Retina (tissue), 1 donor: ENCODE measurements at places on chromosomes 12 and 14.

- no peak for DNase-seq
These were observed 56.6 kb downstream of the BCL2L14 start for GRCh38 chr12:12127304-12127703.

DNA sequence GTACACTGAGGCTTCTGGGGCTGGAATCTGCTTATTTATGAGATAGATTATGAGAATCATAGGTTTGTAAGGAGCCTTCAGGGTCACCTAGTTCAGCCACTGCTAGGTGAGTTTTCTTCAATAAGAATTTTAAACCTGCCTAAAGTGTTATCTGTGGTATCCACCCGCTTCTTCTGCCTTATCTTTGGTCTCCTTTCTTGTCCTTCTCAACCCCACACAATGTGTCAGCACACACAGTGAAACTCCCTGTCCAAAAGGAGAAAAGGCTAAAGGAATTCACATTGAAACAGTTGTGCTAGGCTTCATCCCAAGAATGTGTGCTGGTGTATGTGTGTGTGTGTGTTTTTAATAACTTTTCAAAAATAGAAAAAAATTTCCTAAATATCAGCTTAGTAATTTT lies 259.3 kb upstream of the BTG1 start:
- no peak for DNase-seq

GRCh38 chr12:79978692-79979091 lies 43.8 kb upstream of the PPP1R12A start:
- no peak for DNase-seq

- no peak for DNase-seq
These were observed 143.4 kb downstream of the RTN1 start for GRCh38 chr14:59727073-59727661.

DNA sequence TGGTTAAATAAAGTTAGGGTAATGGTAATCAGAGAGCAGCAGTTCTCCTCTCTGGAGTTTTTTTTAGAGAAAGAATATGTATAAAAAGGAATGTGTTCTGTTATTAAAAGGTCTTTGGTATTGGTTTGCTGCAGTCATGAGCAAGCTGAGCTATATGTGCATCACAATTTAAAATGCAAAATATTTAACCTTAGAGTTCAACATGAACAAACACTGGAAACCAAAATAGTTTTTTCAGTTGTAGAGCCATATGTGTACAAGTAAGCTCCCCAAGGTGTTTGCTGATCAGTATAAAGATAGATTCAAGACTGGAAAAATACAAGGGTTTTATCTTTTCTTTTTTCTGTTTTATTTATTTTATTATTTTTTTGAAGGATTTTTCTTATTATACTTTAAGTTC lies 245.0 kb downstream of the NUBPL start:
- DNase-seq = no peak

- DNase-seq = no peak
These were observed 15.0 kb upstream of the MANSC4 start for GRCh38 chr12:27794818-27795584.

GRCh38 chr14:59583755-59584154 lies 7.1 kb upstream of the CCDC175 start:
- no peak for DNase-seq

DNA sequence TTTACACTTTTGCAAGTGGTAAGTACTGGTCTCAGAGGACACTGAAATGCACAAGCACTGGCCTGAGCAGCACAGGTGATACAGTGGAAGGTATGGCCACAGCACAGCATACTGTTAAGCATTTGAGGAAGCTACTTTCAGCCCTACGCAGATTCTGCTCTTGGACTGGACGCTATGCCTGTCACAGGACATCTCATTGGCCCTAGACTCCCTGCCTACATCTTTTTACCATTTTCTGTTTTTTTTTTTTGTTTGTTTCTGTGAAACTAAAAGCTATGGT lies 144.2 kb upstream of the ABCD2 start:
- no peak for DNase-seq

GRCh38 chr12:106723416-106723815 lies 51.1 kb upstream of the RIC8B start:
- no peak for DNase-seq

GRCh38 chr14:104860414-104860813 lies 4.7 kb upstream of the CEP170B start:
- DNase-seq = no peak

DNA sequence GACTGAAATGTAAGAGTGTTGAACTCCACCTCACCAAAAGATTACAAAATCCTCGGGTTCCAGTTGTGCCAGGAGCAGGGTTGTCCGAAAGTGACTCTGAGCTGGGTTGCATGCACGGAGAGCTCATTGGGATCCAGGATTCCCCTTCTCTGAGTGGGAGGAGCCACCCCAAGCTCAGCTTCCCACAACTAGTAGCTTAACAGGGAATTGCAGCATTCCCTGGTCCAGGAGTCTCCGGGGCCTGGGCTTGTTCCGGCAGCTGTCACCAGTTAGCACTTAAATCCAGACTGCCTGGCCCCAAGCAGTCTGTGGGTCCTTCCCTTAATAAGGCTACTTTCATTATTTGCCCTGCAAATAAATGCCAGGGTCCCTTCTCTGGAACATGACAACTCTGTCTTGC lies 50.1 kb downstream of the CD9 start:
- DNase-seq = no peak

DNA sequence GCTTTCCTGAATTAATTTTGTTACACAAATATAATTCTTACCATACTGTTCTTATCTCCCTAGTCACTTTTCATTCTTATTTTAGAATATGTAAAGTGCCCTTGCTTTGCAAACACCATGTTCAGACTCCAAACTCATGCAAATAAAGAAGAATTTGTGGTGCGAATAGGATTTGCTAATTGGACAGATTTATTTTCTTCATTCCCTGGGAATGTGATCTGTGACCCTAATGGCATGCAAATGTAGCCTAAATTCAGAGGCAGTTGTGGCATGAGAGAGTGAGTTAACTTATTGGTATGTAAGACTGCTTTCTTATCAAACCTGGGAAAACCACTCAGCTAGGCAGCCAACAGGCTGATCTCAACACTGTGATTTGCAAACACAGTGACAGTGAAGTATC lies 10.0 kb downstream of the CAPZA3 start:
- no peak for DNase-seq

- DNase-seq = no peak
These were observed 4.8 kb upstream of the AVIL start for GRCh38 chr12:57823131-57823907.

GRCh38 chr12:49874142-49874897 lies 29.4 kb downstream of the FAIM2 start:
- DNase-seq = no peak

GRCh38 chr14:106883218-106883692 lies 1356.9 kb downstream of the TMEM121 start:
- DNase-seq = no peak

DNA sequence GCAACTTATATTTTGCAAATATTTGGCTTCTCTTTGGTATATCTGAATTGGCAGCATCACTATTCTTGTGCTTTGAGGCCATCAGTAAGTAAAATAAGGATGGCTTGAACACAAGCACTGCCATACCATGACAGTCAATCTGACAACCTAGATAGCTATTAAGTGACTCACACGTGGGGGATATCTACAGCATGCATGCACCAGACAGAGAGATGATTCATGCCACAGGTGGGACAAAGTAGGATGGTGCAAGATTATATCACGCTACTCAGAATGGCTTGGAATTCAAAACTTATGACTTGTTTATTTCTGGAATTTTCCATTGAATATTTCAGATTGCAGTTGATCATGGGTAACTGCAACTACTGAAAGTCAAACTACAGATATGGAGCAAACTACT lies 675.6 kb upstream of the MDGA2 start:
- DNase-seq = no peak

- no peak for DNase-seq
These were observed 288.6 kb downstream of the DPF3 start for GRCh38 chr14:72605096-72605920.

GRCh38 chr14:42855085-42855484 lies 1248.4 kb downstream of the LRFN5 start:
- DNase-seq = peak; percentile 10

- no peak for DNase-seq
These were observed 250.9 kb upstream of the FOXN3 start for GRCh38 chr14:89667983-89668382.

DNA sequence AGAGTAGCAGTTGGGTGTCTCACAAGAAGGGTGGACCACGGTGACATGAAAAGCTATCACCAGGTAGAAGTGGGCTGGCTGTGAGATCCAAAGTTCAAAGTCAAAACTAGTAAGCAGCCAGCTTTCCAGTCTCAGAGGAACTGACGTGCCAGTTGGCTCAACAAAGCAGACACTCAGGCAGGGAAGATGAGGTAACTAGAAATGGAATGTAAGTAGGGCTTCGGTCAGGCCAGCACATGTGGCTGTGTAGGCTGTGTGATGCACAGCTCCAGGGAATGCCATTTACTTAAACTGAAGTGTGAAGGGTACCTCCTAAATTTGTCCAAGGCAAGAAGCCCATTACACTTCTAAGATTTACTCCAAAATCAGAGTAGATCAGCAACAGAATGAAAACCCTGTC lies 43.6 kb downstream of the PTPRR start:
- DNase-seq = no peak

GRCh38 chr14:46985529-46986380 lies 334.2 kb upstream of the RPL10L start:
- peak; percentile 9 for DNase-seq

- DNase-seq = peak; percentile 81
These were observed 2.5 kb upstream of the CCND2 start for GRCh38 chr12:4270831-4271716.
